ENCODE measurements at places on chromosomes 5 and 9. TPM values are rescaled to one million over a fixed set of nuclear protein-coding genes. Genes with fewer than 3 reads are reported as not detected.

Gene NFX1
- total RNA-seq, result 23.1 TPM

Gene CCDC183
- total RNA-seq, result 7.3 TPM

Gene ACOT12
- total RNA-seq, result not detected

Gene KIF27
- 9.4 TPM for total RNA-seq

Gene SPATA31C1
- total RNA-seq, result not detected

Gene BRD8
- 115 TPM for total RNA-seq

GRCh38 chr5:165999693-166000320 is 2291.6 kb upstream of the WWC1 start:
- no peak for DNase-seq

- no peak for DNase-seq
Measured at GRCh38 chr5:171773106-171773505, 12.5 kb upstream of the SMIM23 start.

GRCh38 chr5:1756481-1756880 is 43.2 kb downstream of the MRPL36 start:
- peak; percentile 15 for DNase-seq

GRCh38 chr9:14671377-14671776 is 21.9 kb downstream of the ZDHHC21 start:
- no peak for DNase-seq

- DNase-seq, result no peak
Measured at GRCh38 chr9:133385452-133385851, 9.3 kb downstream of the STKLD1 start.

DNA sequence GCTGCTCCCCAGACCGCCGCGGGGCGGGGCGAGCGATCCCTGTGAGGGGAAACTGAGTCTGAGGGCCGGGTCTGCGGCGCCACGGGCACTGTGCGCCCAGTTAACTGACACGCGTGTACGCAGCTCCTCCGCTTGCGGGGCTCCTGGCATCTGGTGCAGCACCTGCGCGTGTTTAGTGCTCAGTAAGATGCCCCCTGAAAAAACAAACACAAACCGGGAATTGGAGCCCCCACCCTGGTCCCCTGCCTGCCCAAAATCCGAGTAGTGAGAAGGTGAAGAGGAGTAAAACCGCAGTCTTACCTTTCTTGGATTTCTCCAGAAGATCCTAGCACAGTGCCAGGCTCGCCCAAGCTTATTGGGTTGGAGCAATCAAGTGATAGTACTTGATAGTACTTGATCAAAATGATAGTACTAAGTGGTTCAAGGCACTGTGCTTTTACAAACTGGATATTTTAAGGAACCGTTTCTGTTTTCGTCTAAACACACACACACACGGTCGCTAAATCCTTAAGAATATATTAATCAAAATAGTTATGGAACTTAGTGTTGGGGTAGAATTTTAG is 2.7 kb upstream of the TRAF1 start:
- no peak for DNase-seq
